RWPE1 (cell line): ENCODE measurements at places on chromosomes 3 and 15.

GRCh38 chr3:195114786-195115599 lies 156.0 kb downstream of the XXYLT1 start:
- no peak for DNase-seq

GRCh38 chr15:33008284-33008995 lies 186.1 kb downstream of the FMN1 start:
- DNase-seq = no peak

DNA sequence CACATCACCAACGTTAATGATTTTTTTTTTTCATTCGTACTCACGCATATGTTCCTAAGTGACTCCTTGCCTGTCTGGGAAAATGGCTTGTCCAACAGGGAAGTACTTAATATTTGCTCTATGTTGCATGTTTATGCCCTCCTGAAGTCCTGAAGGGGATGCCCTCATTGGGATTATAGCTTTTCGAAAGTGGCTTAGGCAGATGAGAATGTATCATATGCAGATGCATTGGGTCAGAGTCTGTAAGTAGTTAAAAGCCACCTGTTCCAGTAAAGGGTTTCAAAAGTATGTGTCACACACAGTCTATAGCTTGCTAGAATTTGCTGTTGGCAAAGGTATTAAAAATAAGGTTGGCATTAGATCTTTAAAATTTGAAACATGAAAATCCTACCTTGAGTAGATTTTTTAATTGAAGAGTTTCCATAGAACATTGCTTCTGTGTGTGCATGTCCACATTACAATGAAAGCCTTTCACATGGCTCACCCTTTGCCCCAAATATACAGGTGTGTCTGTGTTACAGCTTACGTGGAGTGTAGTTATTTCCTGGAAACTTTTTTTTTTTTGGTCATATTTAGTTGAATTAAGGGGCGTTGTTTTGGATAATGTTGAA lies 2.1 kb downstream of the ABHD17C start:
- DNase-seq = no peak

- DNase-seq = no peak
Measured at GRCh38 chr15:101135532-101136166, 116.2 kb downstream of the CHSY1 start.

DNA sequence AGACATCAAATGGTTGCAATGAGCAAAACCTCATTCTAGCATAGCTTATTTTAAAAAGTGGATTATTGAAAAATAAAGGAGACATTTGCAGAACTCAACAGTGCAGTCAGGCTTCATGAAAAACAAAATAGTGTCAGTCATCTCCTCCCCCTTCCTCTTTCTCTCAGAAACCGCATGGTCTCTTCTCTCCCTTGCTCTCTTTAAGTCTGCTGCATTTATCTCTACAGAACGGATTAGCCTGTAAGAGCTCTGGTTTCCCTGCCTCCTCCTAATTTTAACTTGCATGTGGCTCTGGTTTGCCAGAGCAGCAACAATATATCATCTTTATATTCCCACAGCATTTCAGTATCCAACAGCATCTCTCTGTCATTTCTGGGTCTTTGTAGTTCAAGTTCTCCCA lies 609.0 kb downstream of the MECOM start:
- no peak for DNase-seq

- DNase-seq = no peak
Measured at GRCh38 chr3:99714146-99714545, 75.8 kb downstream of the COL8A1 start.

GRCh38 chr3:106397006-106397405 lies 528.2 kb upstream of the CBLB start:
- no peak for DNase-seq

GRCh38 chr3:196640297-196641018 lies 964 bp downstream of the NRROS start:
- DNase-seq = no peak

DNA sequence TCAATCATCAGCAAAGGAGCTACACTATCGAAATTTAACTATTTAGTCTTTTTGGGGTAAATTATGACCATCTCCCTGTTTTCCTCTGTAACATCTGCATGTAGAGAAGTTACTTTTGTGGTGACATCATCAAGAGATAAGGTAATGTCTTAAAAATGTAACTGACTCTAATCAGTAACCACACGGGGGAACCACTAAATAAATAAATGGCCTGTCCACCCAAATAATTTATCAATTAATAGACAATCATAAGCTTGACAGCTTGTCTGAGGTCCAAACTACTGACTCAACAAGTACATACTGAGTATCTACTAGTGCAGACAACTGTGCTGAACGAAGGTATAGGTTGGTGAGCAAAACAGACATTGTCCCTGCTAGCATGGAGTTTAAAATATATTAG lies 219.3 kb downstream of the SLC9A9 start:
- DNase-seq = no peak

DNA sequence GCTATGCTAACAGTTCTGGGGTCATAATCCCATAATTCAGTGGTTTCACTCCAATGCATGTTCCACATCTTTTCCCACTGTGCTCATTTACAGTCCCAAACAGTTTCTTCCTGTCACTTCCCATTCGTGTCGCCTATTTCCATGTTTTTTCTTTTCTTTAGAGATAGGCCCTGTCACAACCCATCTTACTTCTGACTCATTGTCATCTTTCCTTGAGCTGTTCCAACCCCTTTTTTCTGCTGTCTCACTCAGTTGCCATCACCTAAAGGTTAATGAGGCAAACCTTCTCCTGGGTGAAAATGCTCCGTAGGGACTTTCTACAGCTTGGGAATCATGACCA lies 814.5 kb downstream of the VGLL3 start:
- DNase-seq = no peak

- DNase-seq = no peak
Measured at GRCh38 chr3:189953551-189953950, 167.1 kb downstream of the P3H2 start.

GRCh38 chr3:154936196-154936595 lies 143.9 kb upstream of the MME start:
- DNase-seq = no peak

DNA sequence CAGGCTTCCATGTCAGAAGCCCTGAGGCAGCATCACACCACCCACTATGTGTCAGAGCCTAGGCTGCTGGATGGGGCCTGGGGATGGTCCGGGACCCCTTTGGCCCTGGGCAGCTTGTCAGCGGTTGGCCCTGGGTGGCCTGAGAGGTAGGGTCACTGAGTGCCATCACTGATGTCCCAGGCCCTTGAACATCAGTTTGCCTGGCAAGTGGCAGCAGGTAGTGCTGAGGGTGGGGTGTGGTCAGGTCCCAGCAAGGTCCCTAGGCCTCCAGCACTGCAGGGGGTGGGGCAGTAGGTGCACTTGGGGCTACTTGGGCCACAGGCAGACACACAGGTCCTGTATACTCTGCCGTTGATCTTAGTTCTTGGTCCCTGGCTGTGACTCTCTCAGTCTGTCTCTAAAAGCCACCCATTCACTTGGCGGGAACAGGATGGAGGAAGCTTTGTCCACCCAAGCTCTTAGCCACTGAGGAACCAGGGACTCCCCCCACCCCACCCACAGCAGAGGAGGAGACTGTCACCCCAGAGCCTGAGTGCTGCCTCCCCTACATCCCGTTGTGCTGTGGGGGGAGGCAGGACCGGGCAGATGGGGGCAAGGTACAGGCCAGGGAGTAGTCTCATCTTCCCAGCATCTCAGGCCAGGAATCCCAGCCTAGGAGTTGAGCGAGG lies 5.8 kb downstream of the GNAI2 start:
- no peak for DNase-seq

GRCh38 chr15:25737218-25737643 lies 125.9 kb downstream of the ATP10A start:
- DNase-seq = no peak

GRCh38 chr3:1600700-1601418 lies 497.8 kb upstream of the CNTN4 start:
- no peak for DNase-seq

DNA sequence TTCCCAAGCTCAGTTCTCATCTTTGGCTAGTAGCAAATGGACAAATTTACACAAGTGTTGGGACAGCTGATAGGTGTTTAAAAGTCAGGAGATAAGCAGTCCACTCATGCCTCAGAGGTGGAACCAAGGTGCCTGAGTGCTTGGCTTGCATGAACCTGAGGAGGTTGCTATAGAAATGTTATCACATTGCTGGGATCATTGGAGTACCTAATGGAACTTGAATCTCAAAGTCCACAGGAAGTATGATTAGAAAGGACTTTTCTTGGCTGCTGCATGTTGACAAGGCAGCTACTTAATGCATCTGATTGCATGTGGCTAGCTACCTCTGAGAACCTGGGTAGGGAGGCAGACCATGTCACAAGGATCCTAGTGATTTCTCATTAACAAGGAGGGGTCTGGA lies 39.5 kb upstream of the C3orf80 start:
- DNase-seq = no peak

- DNase-seq = no peak
Measured at GRCh38 chr3:189573004-189573403, 58.2 kb upstream of the TP63 start.

DNA sequence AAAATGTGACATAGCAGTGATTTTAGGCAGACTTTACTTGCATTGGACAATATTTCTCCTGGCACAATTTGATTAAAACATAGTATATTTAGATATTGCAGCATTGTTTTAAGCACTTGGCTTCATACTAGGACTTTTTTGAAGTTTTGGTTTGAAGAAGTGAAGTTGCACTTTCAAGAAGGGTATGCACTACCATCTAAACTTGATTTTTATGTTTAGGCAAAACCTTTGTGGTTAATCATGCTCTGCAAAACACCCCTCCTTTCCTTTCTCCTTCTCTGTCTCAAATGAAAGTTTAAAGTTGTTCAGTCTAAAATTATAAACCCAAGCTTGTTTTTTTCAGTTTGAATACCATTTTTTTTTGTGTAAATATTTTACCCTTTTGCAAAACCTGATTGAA lies 173.8 kb downstream of the TCF12 start:
- no peak for DNase-seq
